NCI-H1417 treated with DMSO at 0.1 percent for 48 hours (cell line): ENCODE measurements at places on chromosomes 5 and 9.

DNA sequence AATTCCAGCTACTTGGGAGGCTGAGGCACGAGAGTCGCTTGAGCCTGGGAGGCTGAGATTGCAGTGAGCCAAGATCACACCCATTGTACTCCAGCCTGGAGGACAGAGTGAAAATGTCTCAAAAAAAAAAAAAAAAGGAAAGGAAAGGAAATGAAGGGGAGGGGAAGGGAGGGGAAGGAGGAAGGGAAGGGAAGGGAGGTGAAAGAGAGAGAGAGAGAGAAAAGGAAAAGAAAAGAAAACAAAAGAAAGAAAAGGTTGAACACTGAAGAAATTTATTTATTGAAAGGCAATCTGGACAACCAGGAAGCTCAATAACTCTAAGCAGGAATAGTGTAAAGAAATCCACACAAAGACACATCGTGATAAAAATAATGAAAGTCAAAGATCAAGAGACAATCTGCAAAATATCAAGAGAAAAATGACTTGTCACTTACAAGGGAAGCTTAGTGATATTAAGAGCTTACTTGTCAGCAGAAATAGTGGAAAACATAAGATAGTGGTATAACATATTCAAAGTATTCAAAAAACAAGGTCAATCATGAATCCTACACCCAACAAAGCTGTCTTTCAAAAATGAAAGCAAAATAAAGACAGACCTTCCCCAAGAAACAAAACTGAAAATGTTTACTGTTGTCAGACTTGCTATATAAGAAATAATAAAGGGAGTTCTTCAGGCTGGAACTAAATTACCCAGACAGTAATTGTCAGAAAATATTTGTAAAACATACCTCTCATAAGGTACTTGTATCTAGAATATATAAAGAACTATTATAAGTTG lies 10.9 kb upstream of the RIMOC1 start:
- DNase-seq, result no peak

DNA sequence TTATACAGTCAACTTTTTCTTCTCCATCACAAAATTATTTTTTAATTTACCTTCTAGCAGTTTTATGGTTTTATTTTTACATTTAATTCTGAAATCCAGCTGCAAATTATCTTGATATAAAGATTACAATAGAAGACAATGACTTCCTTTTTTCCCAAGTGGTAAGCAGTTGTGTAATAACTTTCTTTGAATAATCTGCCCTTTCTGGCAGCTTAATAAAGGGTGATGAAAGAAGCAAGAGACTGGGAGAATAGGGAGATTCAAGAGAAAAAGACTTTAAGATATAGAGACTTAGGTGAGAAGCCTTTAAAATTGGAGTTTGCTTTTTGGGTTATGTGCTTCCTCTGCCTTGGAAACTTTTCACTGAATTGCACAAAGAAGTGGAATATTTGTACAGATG lies 100.4 kb upstream of the FREM1 start:
- no peak for DNase-seq

- no peak for DNase-seq
These were observed 57.6 kb downstream of the MAMDC2 start for GRCh38 chr9:70101265-70101664.

DNA sequence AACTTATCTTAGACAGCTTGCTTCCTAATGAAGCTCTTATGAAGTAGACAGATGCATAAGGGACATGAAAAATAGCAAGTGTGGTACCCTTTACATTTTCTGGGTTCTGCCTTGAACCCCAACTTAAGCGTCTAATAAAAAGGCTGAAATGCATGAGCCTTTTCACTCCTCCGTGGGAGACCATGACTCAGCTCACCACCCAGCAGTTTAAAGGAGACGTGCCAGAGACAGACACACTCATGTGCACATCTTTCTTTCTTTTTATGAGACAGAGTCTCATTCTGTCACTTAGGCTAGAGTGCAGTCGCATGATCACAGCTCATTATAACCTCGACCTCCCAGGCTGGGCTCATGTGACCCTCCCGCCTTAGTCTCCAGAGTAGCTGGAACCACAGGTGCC lies 22.3 kb downstream of the CTXN3 start:
- no peak for DNase-seq

- DNase-seq, result no peak
These were observed 100.9 kb downstream of the EBF1 start for GRCh38 chr5:158998793-158999325.

GRCh38 chr5:107389775-107390148 lies 281.0 kb downstream of the EFNA5 start:
- no peak for DNase-seq

DNA sequence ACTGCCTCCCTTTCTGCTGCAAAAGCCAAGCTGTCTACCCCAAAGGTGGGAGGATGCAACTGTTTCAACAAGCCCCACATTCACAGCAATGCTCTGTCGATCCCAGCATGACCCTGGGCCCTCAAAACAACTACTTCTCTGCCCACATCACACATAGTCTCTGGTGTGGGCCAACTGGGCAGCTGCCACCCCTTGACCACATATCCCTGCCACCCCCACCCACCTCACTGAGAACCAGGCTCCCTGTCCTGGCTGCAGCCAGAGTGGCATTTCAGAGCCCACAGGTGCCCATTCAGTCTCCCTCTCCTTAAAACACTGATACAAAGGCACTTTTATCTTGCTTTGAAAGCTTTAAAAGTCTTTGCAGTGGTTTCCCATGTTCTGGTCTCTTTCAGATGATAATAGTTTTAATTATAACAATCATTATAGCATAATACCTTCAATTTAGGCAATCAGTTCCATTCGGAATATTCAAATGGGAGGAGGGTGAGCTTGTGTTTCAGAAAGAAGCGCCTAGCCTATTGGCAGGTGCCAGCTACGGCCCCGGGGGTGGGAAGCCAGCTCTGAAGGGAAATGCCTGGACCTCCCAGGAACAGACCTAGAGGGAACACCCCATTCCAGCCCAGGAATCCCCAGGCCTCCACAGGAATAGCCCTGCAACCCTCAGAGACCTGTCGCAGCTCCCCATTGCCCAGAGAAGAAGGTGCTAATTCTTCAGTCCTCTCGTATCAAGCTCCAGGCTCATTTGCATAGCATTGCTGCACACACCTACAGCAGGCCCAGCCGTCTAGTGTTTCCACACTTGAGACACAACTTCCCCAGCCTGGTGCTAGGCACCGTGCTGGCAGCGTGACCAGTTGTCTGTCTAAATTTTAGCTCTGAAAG lies 90.8 kb downstream of the C5orf15 start:
- no peak for DNase-seq

- no peak for DNase-seq
These were observed 117.9 kb upstream of the CKMT2 start for GRCh38 chr5:81115261-81115660.

DNA sequence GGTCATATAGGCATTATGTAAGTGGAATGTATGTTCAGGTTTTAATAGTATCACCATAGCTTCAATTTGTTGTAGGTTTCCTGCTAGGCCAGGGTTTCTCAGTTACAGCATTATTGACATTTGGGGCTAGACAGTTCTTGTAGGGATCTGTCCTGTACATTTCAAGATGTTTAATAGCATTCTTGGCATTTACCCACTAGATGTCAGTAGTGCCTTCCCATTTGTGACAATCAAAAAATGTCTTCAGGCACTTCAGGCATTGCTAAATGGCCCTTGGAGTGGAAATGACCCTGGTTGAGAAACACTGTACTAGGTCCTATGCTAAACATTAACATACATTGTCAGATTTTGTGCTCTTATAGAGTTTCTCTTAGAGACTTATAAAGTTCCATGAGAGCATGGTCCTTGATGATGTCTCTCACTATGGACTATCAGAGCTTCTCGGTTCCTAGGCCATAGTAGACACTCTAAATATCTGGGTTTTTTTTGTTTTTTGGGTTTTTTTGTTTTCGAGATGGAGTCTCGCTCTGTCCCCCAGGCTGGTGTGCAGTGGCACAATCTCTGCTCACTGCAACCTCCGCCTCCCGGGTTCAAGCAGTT lies 1.4 kb downstream of the KIF20A start:
- peak; percentile 36 for DNase-seq

- DNase-seq, result no peak
These were observed 571.3 kb upstream of the CLINT1 start for GRCh38 chr5:158430166-158430797.

DNA sequence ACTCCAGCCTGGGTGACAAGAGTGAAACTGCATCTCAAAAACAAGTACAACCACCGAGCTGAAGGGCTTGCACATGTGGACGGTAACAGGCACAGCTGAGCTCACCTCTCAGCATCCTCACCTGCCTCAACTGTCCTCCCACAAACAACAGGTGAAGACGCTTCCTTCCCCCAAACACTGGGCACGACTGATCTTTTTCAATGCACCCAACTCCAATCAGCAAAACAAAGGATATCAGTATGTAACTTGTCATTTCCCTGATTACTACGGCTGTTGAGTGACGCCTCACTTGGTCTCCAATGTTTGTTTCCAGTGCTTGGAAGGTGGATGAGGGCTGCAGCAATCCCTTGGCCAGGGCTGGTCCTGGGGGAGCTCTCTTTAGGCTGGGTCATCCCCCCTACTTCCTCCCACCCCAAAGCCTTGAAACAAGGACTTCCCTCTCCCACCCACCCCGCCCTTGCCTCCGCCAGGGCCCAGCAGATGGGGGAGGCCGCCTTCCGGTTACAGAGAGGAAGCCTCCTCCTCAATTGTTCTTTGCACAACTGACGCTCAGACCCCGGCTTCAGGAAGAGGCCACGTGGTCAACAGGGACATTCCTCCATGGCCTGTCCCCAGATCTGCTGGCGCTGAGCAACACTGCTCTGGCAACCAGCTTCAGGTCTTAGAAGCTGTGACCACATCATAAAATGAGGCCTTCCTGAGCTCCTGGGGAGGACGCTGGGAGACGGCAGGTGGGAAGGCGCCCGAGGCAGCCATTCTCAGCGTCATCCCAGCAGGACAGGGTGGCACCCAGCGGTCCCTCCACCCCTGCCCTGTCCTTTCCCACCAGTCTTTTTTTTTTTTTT lies 5.9 kb downstream of the FAM78A start:
- no peak for DNase-seq

DNA sequence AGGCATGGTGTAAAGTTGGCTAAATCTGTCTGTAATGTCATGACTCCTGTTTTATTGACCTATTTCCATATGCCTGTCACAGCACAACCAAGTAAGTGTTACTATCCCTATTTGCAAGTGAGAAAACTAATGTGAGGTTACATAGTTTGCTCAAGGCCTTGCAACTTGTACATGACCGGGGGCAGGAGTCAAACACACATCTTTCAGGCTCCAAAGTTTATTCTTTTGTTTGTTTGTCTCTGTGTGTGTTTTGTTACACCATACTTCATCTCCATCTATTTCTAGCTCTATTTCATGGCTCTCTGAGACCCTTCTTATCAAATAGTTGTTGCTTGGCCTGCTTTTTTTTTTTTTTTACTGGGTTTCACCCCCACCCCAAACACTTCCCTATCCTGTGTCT lies 70.2 kb downstream of the CMYA5 start:
- no peak for DNase-seq

DNA sequence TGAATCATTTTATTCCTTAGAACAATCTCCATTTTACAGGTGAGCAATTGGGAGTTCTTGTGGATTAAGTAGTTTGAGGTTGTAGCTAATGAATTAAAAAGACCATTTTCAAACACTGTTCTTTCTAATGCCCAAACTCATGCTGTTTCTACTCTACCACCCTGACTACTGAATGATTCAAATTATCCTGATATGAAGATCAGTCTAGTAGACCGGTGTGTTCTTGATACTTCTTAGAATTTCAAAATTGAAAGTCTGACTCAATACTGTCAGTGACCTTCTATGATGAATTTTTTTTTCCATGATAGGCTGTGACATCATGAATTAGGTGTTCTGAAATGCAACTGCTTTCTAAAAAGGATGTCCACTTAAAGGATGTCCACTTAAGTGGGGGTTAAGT lies 515.5 kb downstream of the DMAC1 start:
- no peak for DNase-seq

DNA sequence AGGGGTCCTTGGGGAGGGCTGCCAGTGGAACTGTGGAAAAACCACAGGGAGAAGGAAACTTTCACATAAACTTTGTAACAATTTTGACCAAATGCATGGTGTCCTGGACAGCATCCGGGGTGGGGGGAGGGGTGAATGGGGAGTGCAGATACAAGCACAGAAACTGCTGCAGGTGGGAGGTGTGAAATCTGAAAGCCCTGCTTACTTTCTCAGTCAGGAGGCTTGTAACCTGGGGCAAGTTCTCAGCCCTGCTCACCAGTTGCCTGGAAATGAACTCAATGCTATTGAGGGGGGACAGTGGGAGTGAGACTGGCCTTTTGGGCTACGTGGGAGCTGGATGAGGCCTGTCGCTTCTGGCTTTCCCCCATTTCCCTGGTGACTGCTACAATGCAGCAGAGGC lies 694.5 kb upstream of the ZNF608 start:
- no peak for DNase-seq

DNA sequence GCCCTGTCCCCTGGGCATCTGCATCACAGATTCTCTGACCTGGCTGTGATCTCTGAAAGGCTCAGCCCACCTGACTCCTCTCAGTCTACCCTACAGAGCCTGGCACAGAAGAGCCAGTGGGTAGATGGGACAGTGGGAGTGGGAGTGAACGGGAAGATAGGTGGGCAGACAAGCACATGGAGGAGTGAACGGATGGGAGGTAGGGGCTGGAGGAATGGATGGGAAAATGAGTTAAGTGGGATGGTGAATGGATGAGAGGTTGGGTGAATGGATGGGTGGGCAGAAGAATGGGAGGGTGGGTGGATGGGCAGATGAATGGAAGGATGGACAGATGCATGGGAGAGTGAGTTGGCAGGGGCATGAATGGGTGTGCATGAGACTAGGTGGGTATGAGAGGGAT lies 18.8 kb downstream of the STK10 start:
- DNase-seq, result no peak

GRCh38 chr5:171023508-171023907 lies 161.7 kb downstream of the RANBP17 start:
- no peak for DNase-seq

- no peak for DNase-seq
These were observed 823.2 kb downstream of the TLE1 start for GRCh38 chr9:80866121-80866520.

- DNase-seq, result no peak
These were observed 375.9 kb downstream of the KIF4B start for GRCh38 chr5:155389498-155389897.

GRCh38 chr5:29079771-29080170 lies 2041.4 kb upstream of the CDH9 start:
- no peak for DNase-seq

GRCh38 chr9:112072721-112073638 lies 102.1 kb downstream of the SUSD1 start:
- DNase-seq, result no peak

- DNase-seq, result no peak
These were observed 753.2 kb upstream of the DMAC1 start for GRCh38 chr9:8552732-8553131.

GRCh38 chr9:68750255-68750654 lies 45.2 kb downstream of the PIP5K1B start:
- DNase-seq, result peak; percentile 80

GRCh38 chr5:67451640-67452279 lies 255.2 kb upstream of the CD180 start:
- no peak for DNase-seq

- no peak for DNase-seq
These were observed 114.5 kb downstream of the SLC25A46 start for GRCh38 chr5:110853267-110853666.
